AG09319 (cell line): ENCODE measurements at places on chromosomes 1 and 21.

DNA sequence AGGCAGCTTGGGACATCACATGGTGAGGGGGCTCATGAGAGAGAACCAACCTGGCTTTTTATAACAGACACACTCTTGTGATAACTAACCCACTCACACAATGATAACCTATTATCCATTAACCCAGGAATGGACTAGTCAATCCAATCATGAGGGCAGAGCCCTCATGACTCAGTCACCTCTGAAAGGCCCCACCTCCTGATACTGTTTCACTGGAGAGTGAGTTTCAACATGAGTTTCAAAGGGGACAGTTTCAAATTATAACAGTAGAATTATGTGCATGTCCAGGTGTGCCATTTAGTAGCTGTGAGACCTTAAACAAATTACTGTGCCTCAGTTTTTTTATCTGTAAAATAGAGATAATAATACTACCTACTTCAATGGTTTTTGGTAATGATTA is 47.6 kb upstream of the PPP2R5A start:
- no peak for DNase-seq

GRCh38 chr1:231278100-231278790 is 37.2 kb downstream of the GNPAT start:
- DNase-seq, result no peak

DNA sequence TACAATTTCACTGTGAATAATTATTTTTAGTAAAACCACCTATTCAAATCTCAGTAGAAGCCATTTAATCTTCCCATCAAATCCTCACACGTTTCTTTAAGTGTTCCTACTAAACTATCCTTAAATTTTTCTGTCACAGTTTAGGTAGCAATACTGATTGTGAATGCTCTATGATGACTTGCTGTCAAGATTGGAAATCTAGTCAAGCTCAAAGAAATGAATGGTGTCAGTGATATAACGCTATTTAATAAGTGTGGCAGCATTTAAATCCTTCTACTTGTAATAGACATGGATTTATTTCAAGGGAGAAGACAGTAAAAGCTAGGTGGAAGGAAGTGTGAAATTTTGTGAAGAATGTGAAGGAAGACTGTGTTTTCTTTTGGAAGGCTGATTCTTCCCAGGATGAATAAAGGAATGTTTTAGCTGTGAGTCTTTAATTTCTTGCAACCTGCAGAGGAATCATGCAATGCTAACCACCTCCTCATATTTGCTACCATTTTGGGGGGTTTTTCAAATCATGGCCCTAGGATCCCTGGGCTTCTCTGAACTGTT is 936.7 kb upstream of the NEGR1 start:
- no peak for DNase-seq

GRCh38 chr1:241156231-241156965 is 200.6 kb downstream of the RGS7 start:
- DNase-seq, result no peak

- DNase-seq, result peak; percentile 64
These were observed 42.7 kb upstream of the SLC16A1 start for GRCh38 chr1:112998592-112999235.

- DNase-seq, result peak; percentile 92
These were observed 29.3 kb downstream of the SGIP1 start for GRCh38 chr1:66563094-66563800.

- DNase-seq, result no peak
These were observed at the start of gene PTPN22 for GRCh38 chr1:113871597-113872113. Gene PTPN22 (minus strand): TSS chr1:113871712.

DNA sequence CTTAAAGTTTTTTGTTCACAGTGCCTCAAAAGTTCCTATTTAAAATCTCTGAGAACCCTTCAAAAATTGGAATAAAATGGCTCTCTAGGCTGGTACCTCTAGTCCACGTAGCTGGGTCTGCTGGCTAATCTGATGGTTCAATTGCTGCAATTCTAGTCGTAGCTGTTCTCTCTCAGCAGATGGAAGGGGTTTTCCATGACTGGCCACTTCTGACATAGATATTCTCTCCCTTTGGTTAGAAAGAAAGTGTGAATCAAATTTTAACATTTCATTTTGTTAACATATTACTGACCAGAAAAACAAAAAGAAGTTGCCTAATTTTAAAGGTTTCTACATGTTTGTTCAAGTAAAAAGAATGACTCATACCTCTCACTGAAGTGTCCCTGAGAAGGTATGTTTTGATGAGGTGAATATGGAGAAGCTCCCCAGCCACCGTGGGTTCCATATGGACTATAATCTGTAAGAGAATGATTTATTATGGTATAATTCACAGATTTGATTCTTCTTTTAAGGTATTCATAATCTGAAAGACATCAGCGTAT is 29.3 kb upstream of the SERPINC1 start:
- DNase-seq, result no peak

GRCh38 chr1:59605761-59606160 is 209.0 kb upstream of the HOOK1 start:
- no peak for DNase-seq

GRCh38 chr1:212010004-212010403 is 25.4 kb downstream of the INTS7 start:
- DNase-seq, result no peak

DNA sequence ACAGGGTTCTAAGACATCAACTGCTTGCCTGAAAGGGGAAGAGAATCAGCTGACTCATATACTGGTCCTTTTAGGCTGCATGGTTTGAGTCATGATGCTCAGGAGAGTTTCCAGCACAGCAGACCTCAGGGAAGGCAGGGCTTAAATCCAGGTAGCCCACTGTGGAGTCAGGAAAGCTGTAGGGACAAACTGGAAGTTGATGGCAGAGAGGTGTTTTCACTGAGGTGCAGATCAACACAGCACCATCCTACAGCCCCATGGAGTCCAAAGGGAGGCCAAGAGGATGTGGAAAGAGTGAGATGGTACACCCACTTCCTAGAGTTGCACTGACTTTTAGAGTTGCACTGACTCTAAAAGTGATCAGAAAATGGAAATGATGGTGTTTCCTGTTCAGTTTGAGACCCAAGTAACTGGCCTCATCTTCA is 252.4 kb upstream of the DUSP10 start:
- no peak for DNase-seq

DNA sequence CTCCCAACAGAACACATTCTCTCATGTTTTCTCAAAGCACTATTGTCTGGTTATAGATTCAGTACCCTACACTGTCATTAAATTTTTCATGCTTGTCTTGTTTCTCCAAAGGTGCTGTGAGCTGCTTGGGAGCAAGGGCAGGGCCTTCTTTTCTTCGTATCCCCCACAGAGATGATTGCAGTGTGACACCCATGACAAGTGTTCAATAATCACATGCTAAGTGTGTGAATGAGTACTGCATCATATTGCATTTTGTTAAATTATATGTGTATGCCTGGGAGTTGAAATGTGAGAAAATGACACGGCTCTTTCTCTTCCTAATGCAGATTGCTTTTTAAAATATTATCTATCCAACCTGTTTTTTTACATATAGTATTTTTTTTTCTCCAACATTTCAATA is 57.3 kb upstream of the MAGI3 start:
- no peak for DNase-seq

GRCh38 chr21:44402323-44403105 is 49.1 kb downstream of the TRPM2 start:
- no peak for DNase-seq

- no peak for DNase-seq
These were observed 189.9 kb upstream of the BEND5 start for GRCh38 chr1:48966583-48966982.

- DNase-seq, result no peak
These were observed 190.5 kb downstream of the HS2ST1 start for GRCh38 chr1:87104945-87105344.

DNA sequence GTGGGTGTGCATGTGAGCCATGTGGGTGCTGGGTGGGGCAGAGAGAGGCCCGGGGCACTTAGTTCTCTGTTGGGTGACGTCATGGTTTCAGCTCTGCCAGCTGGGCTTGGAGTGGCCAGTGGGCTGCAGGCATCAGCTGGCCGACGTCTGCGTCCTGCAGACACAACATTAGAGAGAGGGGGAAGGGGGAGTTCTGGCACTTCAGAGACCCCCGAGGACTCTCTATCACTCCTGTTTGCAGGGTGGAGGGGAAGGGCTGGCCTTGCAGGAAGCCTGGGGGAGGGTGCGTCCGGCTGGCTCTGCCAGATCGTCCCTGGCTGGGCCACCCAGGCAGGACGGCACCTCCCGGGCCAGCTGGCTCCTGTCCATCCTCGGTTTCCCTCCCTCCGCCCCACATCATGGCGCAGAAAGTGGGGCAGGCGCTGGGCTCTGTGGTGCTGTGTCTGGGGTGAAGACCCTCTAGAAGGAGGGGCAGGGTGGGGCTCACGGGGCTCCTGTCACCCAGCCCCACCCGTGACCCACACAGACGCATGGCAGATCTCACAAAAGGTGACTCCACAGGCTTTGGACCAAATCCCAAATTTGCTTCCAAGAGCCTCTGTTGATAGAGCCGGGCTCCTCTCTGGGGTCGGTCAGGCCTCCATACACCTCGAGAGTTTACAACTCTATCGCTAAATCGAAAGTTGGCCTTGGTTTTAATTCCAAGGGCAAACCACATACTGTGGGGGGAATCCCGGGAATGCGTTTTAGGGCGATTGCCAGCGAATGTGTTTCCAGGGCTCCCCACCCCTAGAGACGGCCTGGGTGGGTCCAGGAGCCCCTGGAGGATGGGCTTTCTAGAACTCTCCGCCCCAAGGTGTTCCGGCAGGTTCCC is 73.4 kb upstream of the TTC34 start:
- no peak for DNase-seq

GRCh38 chr1:229170778-229171505 is 100.0 kb upstream of the RAB4A start:
- no peak for DNase-seq

DNA sequence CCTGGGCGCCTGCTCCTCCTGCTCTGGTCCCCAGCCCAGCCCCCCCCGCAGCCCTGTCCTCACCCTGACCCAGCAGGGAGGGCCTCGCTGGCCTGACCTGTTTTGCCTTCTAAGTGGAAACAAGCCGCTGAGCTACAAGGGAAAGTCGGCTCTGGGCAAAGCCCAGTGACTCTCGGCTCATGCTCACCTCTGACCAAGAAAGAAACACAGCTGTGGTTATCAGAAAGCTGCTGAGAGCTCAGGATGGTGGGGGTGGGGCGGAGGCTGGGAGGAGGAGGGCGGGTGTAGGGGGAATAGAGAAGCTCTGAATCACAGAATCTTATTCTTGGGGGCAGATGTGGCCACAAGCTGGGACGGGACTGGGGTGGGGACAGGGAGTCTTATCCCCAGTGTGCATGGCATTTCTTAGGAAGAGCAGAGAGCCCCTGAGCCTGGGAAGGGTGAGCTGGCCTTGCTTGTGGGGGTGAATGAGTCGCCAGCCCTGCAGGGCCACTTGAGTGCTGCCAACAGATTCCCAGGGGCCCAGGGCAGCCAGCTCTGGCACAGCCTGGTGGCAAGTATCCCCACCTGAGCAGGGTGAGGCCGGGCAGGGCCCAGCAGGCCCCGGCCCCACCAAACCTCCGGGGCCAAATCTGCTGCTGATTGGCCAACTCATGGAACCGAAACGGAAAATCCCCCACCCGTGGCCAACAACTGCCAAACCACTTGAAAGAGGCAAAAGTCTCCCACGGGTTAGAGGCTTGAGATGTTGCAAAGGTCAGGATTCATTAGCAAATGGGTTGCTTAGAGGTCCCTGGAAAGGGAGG is 120.6 kb downstream of the SPSB1 start:
- peak; percentile 67 for DNase-seq

GRCh38 chr21:32794644-32795079 is 23.1 kb upstream of the PAXBP1 start:
- no peak for DNase-seq

DNA sequence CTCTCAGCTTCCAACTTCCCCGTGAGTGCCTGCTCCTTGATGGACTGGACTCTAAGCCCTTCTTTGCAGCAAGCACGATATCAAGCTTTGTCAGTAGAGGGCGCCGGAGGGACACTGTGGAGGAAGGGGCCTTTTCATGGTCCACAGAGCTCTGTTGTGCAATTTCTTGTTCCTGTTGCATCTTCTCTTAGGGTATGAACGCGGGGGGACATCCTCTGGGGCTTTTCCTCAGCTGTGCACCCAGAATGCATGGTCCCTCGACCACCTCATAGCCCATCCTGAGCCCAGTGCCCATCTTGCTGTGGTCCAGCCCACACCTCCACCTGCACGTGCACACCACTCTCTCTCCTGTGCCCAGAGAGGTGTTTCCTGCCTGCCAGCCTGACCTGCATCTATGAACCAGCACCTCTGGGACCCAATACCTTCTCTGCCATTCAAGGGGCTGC is 556.8 kb downstream of the PTPRU start:
- DNase-seq, result peak; percentile 68

DNA sequence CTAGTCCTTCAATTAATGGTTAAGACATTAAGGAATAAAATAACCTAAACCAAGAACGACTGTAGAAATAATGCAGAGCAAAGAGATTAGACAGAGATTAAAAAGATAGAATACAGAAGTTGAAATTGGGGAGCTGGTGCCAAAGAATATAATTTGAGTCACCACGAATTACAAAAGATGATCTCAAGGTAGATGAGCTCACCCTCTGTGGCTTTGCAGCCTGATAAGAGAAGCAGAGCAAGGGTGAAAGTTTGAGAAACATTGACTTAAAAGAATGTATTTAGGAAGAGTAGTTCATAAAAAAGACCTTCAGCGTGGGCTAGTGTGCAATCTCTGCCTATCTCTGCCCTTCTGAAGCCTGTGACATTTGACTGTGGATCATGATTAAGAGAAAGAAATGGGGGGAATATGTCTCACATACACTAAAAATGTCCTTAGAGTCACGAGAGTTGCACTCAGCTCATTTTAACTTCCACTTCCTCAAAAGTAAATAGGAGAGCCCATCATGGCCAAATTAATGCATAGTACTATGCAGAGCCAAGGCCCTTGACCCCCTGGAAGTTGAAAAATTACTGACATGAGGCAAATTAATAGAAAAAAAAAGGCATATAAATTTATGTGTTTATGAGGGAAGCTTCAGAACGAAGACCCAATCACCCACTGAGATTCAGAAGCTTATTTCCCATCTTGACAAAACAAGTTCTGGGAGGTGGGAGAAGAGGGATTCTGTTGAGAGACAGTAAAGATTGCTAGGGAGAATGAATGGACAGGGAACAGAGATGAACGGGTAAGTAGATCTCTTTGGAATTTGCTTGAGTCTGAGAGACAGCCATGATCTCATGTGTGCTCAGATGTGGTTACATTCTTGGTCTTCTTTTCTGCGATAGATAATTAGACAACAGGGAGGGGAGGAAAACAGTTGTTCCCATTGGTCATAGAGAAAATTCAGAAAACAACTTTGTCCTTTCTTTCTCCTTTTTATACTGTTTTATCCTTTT is 395.4 kb upstream of the LRRC7 start:
- DNase-seq, result no peak

DNA sequence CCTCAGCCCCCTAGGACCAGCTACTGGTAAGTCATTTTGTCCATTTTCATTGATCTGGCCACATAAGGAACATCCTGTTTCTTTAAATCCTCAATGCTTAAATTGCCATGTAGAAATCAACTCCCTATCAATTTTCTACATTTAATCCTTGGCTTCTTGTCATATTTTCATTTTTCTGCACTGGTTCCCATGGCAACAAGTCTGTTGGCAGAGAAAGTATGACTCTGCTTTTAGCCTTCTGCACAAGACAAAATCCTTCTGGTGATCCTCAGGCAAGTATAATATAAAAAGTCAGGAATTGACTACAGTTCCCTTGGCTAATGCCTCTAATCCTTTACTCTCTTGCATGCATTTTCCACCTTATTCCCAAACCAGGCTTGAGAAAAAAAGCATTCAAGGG is 65.0 kb downstream of the LRRC40 start:
- DNase-seq, result peak; percentile 70

GRCh38 chr1:211518330-211519289 is 26.6 kb upstream of the RD3 start:
- no peak for DNase-seq

- peak; percentile 41 for DNase-seq
These were observed 24.5 kb downstream of the CLIC6 start for GRCh38 chr21:34693192-34693810.
